ENCODE measurements at places on chromosomes 16 and 17.

- DNase-seq, result no peak
These were observed 207.1 kb downstream of the SPECC1 start for GRCh38 chr17:20216154-20216815.

GRCh38 chr17:34998205-34998604 lies 17.9 kb downstream of the LIG3 start:
- peak; percentile 62 for DNase-seq

GRCh38 chr17:2309338-2310154 lies 5.8 kb downstream of the SRR start:
- DNase-seq, result peak; percentile 8

GRCh38 chr17:78128551-78129350 lies at the start of gene TMC6:
TSS of gene TMC6 (minus strand) at chr17:78128755. CDS start at chr17:78126832, 1,923 bp downstream.
- DNase-seq, result no peak
